SK-N-DZ (cell line): ENCODE measurements at places on chromosomes 2 and 18.
A peak's percentile ranks its signal among the peaks of the same experiment; 100 is the strongest.

- DNase-seq: no peak
Observed at GRCh38 chr18:2871111-2871720, 24.4 kb downstream of the EMILIN2 start.

DNA sequence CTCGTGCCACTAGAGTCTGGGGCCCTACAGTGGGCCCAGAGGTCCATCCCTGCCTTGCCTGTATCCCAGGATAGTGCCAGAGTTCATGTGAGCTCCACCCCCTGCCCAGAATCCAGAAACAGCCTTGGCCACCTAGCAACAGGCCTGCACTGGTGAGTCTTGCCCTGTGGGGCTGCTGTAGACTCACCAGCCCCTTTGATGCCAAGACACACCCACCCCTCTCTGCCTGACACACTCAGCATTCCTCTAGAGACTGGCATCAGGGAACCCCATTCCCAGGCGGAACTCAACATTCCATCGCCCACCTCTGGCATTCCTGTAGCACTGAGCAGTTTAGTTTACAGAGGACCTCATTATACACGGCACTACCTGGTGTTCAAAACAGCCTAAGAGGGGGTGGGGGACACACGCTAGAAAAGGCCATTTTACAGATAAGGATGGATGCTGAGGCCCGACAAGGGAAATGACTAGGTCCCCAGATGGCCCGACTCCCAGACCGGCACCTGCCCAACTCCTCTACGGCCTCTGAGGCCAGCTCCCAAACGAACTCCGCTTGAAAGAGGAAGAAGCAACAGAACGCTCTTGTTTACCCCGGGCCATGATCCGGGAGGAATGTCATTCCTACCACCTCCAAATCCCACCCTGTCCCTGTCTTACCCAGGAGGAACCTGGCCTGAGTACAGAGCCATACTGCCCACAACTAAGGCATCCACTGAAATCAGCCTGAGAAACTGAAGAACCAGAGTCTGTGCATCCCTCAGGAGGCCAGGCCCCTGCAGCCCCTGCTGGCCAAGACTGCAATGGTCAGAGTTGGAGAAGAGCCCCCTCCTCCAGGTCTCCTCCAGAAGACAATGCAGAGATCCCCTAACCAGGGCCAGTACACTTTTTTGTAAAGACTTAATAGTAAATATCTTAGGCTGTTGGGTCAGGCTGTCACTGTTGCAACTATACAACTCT, 180.2 kb downstream of the TNS1 start:
- no peak for DNase-seq

GRCh38 chr2:47311764-47312490, 91.0 kb upstream of the MSH2 start:
- no peak for DNase-seq

DNA sequence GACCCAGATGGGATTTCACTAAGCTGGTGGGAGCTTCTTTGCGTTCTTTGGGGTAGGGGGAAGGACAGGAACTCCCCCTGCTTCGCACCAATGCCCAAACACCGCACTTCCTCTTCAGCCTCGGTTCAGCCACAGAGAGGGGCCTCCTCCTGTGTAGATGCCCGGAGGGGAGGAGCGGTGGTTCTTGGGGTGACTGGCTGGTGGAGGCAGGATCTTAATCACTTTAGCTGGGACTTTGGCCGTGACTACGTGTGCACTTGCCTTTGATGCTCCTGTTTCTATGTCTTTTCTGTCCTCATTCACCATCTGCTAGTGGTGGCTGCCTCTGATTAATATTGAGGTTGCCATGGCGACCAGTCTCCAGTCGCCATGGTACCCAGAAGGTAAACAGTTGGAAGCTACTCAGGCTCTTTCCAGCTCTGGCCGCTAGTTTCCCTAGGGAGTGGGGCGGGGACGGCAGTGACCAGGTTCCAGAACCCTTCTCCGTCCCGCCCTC, 1.9 kb downstream of the CNGA3 start:
- peak; percentile 47 for DNase-seq

DNA sequence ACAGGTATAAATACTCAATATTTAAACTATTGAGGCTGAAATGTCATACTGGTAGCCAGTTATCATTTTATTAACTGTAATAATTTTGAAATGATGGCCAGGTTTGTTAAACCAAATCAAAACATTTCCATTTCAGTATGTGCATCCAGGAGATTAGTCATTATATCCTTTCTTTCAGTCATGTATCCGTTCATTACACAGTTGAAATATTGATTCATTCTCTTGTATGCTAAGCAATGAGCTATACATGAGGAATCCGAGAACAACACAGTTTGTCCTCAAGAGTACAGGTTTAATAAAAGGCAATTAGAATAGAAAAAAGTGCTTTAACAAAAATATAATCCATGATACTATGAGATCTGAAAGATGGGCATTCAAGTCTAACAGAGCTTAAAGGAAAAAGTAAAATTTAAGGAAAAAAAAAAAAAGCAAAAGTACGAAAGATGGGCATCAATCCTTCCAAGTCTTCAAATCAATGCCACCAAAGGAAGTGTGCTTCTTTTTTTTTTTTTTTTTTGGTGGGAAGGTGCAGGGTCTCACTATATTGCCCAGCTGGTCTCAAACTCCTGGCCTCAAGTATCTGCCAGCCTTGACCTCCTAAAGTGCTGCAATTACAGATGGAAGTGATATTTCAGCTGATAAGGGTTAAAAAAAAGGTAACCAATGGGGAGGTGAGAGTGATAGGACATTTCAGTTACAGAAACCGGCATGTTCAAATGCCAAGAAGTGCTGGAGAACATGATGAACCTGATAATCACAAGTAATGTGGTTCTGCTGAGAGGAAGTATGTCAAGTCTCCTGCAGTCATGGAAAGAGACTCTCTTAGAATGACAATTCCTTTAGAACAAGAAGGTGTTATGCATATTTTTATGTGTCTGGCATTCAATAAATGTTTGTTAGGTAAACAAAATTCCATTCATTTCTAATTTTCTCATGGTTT, 35.8 kb downstream of the PUM2 start:
- DNase-seq: no peak

GRCh38 chr18:3624935-3625741, 175.2 kb downstream of the TGIF1 start:
- no peak for DNase-seq

GRCh38 chr2:8421658-8422449, 260.0 kb upstream of the ID2 start:
- DNase-seq: no peak

DNA sequence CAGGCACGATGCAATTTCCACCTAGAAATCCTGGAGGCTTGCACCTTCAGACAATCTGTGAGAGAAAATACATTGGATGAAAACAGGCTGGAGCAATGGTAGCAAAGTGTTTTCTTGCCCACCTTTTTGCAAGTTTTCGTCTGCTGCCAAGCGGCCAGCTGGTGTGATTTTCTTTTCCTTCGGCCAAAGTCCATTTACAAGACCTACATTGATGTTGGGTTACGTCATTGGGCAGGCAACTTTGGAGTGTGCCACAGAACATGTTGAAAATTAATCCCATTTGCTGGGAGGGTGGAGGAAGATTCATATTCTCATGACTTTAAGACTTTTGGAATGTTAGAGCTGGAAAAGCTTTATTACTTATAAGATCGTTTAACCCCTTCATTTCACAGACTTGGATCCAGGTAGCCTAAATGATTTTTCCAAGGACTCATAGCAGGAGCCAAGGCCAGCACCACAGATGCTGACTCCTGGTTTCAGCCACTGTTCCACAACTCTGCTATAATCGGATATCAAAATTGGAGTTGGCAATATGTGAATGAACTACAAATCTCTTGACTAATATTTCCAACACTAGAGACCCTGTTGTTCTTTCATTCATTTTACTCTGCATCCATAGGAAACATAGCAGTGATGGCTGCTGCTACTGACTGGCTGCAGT, 352.1 kb downstream of the RND3 start:
- no peak for DNase-seq

GRCh38 chr2:196589419-196589818, 50.1 kb upstream of the CCDC150 start:
- no peak for DNase-seq

- DNase-seq: no peak
Observed at GRCh38 chr2:44932079-44932478, 9.4 kb upstream of the SIX3 start.

- DNase-seq: no peak
Observed at GRCh38 chr18:54612237-54612636, 21.2 kb downstream of the DYNAP start.

DNA sequence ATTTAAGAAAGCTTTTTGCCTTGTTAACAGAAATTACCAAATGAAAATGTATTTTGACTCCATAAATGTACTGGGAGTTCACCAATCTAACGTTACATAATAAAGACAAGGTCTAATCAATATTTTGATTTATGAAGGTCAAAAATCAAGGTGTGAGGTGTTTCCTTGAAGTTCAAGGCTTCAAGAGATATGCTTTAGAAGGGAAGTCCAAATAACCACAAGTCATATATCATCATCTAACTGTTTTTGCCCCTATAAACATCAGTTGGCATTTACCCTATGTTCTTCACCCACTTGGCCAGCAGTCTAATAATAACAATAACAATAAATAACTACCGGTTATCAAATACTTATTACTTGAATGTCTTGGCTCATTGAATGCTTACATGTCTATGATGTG, 196.1 kb upstream of the ID2 start:
- DNase-seq: no peak

GRCh38 chr2:111624411-111625156, 259.4 kb downstream of the ANAPC1 start:
- no peak for DNase-seq

DNA sequence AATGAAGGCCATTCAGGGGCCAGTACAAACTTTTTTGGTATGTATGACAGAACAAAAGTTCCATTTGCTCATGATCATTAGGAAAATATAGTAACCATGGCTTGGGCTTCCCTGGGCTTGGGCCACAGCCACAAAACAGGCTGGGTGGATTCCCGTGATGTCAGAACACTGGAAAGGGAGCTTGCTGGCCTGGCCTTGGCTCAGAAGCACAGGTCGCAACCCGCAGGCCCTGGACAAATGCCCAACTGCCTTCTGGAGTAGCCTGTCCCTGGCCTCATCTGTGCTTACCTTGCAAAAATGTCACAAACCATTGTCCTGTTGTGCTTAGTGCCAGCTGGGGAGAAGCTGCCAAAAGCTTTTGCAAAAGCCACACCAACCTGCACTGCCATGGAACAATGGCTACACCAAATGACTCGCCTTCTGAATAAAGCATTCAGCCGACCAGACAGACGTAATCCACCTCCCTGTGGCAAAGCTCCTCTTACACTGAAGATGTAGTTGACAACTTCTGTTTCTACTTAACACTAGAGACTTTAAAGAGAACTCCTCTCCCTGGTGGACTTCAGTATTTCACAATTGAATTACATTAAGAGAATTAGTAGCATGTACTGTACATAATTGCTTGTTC, 125.5 kb downstream of the ANKRD44 start:
- DNase-seq: peak; percentile 52

DNA sequence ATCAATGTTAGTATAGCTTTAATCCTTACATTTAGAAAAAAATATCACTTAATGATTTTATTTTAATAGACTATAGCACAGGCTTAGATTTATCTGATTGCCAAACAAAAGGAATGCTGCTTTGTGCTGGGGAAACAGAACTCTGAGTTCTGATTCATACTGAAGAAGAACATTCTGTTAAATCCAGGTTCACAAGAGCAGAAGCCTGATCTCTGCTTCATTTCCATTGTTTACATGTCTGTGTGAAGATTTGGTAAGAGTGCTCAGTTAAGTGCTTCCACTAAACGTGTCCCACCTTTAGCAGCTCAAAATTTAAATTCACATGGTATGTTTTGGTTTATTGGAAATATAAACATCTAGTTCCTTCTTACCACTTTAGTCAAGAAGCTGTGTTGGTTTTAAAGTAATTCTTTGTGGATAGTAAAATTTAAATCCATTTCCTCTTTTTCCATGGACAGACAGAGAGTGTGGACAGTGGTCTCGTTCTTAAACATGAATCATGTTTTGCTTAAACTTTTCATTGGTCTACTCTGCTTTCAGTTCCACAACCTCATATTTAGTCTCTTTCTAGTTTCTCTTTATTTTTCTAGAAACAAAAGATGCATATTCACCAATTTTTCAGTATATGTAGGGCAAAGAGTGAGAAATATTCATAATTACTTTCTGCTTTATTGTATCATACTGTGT, 59.1 kb downstream of the NYAP2 start:
- DNase-seq: no peak

DNA sequence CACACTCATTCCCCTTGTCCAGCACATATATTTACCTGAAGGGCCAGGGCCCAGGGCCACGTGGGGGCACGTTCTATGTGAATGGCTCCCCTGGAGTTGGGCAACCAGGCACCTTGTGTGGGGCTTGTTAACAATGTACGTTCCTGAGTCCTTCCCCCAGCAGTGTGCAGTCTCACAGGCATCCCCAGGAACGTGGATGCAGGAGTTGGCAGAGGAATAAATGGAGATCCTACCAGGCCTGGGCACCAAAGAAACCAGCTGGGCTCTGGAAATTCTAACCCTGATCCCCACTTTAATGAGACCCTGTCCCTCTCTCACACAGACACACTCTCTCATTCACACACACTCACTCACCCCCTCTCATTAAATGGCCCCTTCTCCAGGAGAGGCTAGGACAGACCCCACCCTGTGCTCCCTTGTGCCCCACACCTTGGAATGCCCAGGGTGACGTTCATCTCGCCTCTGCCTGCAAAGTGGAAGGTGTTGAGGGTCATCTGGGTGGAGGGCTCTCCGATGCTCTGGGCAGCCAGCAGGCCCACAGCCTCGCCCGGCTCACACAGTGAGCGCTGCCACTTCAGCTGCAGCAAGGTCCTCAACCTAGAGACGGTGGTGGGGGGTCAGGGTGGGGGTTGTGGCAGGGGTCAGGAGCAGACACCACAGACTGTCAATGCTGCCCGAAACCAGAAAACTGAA, 65.6 kb downstream of the POLR1A start:
- no peak for DNase-seq

DNA sequence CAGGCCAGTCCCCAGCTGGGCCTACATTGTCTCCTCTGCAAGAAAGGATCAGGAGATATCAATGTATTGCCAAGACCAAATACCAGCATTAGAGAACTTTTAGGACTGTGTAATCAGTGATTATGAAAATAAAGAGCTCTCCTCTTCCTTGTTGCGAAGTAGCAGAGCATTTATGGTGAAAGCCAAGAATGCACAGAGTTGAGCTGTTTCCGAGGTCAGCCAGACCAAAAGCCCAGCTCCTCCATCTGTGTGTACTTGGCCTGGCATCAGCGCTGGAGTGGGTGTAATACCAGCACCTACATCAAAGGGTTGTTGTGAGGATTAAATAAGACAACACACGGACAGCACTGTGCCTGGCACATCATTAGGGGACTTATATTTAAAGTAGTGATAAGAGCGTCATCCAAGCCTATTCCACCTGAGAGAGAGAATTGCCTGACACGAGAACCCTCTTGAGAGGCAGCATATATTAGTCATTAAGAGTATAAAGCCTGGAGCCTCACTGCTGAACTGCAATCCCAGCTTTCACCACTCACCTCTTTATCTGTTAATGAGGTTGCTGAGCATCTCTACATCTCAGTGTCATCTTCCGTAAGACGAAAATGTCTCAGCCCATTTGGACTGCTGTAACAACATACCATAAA, 7.4 kb upstream of the SLC16A14 start:
- no peak for DNase-seq

DNA sequence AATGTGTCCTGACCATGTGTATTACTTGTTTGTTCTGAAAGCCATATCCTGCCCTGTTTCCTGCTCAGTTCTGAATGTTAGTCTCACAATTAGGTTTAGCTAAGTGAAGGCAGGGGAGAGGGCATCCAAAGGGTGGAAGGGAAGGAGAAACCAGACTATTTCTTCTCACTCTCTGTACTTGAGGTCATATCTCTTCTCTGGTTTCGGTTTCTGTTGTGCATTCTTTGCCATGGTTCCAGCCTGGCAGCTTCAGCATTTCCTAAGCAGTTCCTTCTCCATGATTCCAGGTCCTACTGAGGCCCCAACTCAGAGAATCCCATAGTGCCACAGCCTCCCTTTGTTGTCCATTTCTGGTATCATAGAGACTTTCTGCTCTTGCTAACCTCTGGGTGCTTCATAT, 40.3 kb upstream of the HNMT start:
- DNase-seq: no peak
